CD4-positive, alpha-beta T cell treated with Interferon alpha-2 for 1 hour (primary cell): ENCODE measurements at places on chromosomes 1 and 21.

DNA sequence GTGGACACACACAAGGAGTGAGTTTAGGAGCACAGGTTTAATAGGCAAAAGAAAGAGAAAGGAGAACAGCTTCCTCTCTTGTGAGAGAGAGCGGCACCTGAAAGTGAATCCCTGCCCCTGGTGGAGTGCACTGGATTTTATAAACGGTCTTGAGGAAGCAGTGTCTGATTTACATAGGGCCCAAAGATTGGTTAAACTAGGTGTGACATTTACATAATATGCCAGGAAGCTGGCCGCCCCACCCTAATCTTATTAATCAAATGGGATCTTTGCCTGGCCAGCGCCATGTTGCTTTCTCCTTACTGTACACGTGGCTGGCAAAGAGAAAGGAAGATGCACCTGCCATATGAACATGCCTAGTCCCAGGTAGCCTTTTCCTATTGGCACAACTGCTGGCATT lies 38.7 kb downstream of the CFH start:
- DNase-seq: no peak

DNA sequence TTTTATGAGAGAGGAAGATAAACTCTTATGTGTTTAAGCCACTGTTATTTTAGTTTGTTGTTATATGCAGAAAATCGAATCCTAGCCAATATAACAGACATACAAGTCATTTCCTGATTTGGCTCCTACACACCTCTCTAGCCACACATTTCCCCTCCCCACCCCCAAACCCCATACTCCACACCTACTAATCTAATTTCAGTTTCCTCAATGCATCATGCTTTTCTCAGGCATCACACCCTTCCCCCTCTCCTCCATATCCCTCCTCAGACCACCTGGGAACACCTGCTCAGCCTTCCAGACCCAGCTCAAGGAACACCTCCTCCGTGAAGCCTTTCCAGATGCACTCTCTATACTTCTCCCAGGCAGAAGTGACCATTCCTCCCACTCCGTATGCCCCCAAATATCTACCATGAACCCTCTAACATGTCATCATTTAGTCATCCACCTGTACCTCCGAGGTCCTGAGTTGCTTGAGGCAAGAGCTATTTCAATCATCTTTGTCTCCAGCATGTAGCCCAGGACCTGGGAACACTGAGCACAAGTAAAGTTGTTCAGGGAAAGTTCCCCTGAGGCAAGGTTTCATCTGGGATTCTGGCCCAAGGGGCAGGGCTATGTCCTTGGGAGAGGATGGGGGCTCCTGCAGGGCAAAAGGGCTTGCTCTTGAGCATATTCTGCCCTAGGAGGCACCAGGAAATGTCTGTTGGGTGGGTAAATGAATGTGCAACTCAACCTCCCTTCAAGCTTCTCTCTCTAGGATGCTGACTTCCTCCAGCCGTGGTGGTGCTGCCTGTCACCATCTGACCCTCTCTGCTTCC lies 126.8 kb downstream of the HIVEP3 start:
- DNase-seq: no peak

GRCh38 chr1:209326831-209327230 lies 256.7 kb upstream of the CAMK1G start:
- DNase-seq: no peak

DNA sequence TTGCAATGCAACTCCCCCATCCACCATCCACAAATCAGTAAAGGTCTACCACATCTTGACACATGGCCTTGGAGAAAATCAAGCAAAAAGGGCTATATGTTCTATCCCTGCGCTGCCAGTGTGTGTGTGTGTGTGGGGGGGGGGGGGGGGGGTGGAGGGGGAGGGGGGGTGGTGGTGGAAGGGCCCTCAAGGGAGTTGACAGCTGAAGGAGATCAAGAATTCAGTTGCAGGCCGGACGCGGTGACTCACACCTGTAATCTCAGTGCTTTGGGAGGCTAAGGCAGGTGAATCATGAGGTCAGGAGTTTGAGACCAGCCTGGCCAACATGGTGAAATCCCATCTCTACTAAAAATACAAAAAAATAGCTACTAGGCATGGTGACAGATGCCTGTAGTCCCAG lies 37.6 kb upstream of the CLIC4 start:
- DNase-seq: no peak

GRCh38 chr1:105083611-105084010 lies 1333.9 kb downstream of the AMY1C start:
- DNase-seq: no peak

DNA sequence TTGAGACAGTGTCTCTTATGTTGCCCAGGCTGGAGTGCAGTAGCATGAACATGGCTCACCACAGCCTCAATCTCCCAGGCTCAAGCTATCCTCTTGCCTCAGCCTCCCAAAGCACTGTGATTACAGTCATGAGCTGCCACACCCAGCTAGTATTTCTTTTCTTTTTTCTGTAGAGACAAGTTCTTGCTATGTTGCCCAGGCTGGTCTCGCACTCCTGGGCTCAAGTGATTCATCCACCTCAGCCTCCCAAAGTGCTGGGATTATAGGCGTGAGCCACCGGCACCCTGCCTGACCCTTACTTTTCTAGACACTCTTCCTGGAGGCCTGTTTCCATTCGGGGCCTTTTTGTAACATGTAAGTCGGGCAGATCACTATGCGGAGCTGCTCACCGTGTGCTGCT lies 30.1 kb upstream of the SRP9 start:
- DNase-seq: no peak

GRCh38 chr1:178485541-178485981 lies 11.2 kb downstream of the CLEC20A start:
- no peak for DNase-seq

- DNase-seq: no peak
Observed at GRCh38 chr1:8969937-8970336, 24.3 kb downstream of the CA6 start.

GRCh38 chr1:93588206-93588605 lies 93.4 kb downstream of the BCAR3 start:
- DNase-seq: no peak

- no peak for DNase-seq
Observed at GRCh38 chr1:221494670-221495069, 247.2 kb downstream of the DUSP10 start.

DNA sequence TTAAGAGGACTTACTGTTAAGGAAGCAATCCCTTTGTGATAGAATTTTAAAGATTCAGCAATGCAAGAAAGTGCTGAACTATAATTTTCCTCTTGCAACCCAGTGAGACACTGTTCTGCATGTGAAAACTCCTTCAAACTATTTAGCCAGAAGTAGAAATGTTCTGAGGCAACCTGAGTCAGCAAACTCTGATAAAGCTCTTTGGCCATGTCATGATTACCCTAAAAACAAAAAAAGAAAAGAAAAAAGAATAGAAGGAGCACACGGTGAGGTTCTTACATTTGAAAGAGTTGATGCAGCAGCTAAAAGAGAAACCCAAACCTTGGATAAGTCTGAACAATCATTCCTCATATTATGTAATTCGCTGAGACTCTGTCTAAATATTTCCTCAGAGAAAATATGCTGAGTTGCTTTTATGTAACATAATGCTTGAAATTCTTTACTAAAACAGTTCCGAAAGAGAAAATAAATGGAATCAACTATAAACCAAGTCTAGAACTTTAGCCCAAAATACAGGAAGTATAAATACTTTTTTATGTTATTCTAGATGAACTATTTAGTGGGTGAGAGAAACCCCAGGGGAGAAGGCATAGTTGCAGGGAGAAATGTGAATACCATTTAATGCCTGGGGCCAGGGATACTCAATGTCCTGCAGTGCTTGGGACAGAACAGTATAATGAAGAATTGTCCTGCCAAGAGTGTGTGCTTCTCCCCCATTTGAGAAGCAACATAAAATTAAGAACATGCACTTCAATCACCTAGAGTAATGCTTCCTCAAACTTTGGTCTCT lies 60.0 kb downstream of the INTS7 start:
- DNase-seq: no peak

- no peak for DNase-seq
Observed at GRCh38 chr1:55233145-55233777, 18.1 kb upstream of the USP24 start.

DNA sequence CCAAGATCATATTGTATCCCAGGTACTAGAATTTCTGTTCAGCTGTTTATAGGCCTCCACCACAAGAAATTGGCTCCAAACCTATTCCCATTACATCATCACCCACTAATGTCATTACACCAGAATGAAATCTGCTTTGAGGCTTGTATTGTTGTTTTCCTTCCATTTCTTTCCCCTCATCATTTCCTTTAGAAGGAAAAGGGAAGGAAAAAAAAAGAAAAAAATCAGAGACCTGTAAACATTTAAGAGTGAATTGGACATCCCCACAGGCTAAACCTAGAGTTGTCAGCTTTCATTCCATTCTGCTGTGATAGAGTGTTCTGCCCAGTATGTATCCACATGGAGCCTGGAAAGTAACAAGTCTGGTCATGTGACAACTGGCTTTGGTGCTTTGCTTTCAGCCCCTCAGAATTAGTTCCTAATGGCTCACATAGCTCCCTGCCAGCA lies 44.6 kb downstream of the NFYC start:
- DNase-seq: no peak

DNA sequence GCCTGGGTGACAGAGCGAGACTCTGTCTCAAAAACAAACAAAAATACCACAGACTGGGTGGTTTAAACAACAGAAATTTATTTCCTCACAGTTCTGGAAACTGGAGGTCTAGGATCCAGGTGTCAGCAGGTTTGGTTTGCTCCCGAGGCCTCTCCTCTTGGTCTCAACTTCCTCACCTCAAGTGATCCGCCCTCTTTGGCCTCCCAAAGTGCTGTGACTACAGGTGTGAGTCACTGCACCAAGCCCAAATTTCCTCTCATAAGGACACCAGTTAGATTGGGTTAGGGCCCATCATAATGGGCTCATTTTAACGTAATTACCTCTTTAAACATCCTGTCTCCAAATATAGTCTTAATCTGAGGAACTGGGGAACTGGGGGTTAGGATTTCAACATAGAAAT lies 35.5 kb downstream of the MFSD2A start:
- DNase-seq: no peak

GRCh38 chr1:234217316-234217840 lies 155.9 kb upstream of the COA6 start:
- DNase-seq: no peak

GRCh38 chr1:154802336-154802969 lies 67.6 kb downstream of the KCNN3 start:
- DNase-seq: no peak

DNA sequence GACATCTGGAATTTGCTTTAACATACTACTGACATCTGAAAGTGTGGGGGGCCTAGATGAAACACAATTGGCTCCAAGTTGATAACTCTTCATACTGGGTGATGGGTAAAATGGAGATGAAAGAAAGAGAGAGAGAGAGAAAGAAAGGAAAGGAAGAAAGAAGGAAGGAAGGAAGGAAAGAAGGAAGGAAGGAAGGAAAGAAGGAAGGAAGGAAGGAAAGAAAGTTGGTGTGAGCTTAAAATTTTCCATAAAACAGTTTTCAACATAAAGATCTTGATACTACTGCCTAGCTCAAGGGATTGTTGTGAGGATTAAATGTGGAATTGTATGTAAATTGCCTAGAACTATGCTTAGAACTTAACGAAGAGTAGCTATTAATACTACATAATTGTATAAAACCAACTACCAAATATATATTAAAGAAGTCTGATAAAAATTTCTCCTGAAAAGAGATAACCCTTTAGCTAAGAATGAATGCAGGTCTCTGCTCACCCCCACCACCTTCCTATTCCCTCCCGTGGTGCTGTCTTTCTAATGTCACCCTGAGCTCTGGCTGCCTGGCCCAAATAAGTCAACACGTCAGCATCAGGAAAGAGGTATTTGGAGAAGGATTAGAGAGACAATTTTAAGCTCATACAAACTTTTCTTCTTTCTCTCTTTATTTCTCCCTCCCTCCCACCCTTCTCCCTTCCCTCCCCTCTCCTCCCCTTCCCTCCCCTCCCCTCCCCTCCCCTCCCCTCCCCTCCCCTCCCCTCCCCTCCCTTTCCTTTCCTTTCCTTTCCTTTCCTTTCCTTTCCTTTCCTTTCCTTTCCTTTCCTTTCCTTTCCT lies 89.3 kb upstream of the SGIP1 start:
- peak; percentile 6 for DNase-seq

DNA sequence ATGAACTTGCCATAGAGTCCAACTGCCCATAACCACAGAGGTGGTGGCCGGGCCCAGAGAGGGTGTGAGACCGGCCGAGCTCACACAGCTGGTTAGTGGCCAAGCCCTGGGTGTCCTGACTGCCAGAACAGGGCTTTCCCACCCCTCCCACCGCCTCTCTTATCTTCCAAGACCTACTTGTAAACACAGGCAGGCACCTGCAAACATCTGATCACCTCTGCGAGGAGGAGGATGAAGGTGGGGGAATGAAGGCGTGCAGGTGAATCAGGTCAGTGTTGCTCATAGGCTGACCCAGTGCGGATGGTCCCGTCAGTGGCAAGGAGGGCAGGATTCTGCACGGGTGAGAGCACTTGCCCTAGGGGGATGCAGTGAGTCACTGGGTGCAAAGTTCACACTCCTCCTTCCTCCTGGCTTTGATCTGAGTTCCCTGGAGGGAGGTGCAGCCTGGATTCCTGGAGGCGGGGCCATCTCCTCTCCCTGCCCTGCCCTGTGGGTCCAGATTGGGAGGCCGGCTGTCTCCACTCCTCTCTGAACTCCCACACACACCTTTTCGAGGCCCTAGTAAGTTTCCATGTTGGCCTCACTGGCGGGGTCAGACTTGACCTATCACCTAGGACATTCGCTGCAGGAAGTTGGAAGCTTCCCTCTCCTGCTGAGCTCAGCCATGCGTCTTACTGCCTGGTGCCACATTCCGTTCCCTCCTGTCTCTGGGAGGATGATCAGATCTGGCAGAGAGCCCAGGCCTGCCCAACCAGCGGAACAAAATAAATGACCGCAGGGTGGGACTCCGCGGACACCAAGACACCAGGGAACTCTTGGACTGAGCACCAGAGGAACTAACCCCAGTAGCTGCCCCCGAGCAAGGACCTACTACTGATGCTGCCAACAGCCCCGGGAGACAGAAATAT lies 7.3 kb downstream of the UQCRHL start:
- DNase-seq: no peak

- DNase-seq: peak; percentile 62
Observed at GRCh38 chr1:244353551-244354091, 98.1 kb downstream of the ADSS2 start.

DNA sequence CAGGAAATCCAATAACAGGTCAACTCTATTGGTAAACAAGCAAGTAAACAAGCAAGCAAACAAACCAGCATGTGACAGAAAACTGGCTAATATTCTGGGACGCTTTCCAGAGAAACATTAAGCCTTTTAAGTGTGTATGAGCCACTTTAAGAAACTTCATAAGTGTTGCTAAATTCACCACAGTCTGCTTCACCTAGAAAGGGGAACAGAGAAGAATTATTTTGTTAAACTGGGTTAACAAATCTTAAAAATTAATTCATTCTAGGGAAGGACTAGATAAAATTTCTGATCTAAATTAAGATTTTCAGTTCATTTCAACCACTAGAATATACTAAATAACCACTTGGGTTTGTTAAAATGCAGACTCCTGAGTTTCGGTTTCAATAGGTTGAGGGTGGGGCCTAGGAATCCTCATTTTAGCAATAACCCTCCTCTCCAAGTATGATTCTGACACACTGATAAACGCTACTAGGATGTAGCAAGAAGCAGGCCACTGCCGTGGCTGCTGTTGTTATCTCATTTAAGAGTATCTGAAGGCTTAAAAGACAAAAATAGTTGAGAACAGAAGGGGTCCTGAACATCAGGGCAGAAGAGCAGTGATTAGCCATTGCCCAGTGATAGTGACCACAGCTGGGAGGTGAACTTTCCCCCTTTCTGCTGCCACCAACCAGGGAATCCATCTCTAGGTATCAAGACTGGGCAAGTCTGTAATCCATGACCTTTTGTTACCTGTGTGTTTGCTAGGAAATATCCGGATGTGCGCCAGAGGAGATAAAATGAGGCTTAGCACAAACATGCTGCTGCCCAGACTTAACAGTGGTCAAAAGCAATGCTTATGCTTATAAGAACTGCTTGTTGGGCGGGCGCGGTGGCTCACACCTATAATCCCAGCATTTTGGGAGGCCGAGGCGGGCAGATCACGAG lies 11.2 kb downstream of the CREG1 start:
- no peak for DNase-seq
